ENCODE measurements at places on chromosomes 7 and 10.

DNA sequence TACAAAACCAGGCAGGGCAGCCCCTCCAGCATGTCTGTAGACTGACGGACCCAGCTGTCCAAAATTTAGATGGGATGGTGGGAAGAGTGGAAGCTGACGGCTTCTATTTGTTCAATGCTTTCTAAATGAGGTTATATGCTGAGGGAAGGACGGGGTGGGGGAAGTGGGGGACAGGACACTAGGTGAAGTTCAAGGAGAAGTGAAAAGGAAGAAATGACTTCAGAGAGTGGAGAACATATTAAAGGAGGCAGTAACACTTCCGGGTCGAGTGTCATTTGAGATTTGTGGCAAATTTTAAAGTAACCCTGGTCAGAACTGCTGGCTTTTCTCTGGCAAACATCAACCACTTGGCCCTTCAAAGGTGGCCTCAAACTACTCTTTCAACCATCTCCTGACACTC is 9.4 kb downstream of the PIP4K2A start:
- DNase-seq: no peak

- no peak for DNase-seq
Measured at GRCh38 chr7:124989911-124990310, 60.3 kb upstream of the POT1 start.

DNA sequence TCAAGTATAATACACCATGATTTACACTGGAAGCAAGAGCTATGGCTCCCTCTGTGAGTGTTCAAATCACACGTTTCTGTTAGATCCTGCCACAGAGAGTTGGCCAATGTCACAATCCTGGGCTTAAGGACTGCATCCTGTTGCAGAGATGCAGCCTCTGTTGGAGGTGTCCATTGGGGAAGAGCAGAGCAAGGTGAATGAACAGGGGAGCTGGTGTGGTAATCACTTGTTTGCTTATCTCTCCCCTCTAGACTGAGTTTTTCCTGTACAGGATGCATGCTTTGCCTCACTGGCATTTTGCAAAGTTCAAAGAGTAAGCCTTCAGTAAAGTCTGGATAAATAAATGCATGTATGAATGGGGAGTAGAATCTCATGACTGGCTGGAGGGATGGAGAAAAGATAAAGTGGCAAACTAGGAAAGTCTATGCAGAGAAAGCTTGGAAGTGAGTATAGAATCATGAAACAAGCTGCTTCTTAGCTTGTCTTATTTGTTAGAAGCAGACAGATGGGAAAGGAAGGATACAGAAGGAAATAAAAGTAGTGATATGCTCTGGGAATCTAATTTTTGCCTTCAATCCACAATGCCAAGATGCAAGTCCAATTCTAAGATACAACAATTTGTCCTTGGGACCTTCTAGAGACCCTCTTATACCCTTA is 605.9 kb downstream of the KCNMA1 start:
- DNase-seq: no peak

GRCh38 chr7:100588438-100588837 is 2.3 kb downstream of the FBXO24 start:
- no peak for DNase-seq

DNA sequence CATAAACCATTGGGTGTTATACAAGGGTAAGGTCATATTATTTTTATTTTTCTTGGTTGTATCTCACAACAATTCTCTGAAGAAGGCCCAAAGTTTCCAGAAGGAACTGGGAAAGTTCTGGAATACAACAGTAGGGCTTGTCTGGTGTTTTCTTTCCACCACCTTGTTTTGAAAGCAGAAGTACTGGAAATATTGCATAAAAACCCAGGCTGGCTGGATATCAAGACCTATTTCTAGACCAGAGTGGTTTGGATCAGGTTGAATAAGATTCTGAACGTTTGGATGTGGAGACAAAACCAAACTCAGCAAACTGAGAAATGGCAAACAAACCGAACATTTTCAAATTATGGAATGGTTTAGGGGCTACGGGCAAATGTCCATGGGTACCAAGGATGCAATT is 182.6 kb upstream of the FZD8 start:
- DNase-seq: no peak

DNA sequence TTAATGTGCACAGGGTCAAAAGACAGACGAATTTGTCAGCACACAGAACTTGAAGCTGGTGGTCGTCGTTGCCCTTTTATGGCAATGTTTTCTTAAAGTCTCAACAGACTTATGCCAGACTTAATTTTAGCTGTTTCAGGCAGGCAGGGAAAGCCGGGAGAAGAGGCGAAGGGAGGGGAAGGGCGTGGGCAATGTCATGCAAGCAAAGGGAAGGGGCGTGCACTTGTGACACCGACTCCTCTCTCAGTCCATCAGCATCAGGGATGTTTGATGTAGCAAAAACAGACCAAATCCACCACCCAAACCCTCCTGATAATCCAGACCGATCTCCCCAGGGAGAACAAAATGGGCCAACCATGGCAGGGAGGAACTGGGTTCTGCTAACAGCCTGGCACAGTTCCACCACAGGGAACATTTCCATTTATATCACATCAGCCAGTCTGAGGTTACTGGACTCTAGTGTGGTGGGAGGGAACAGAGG is 118.1 kb upstream of the RHEB start:
- no peak for DNase-seq

DNA sequence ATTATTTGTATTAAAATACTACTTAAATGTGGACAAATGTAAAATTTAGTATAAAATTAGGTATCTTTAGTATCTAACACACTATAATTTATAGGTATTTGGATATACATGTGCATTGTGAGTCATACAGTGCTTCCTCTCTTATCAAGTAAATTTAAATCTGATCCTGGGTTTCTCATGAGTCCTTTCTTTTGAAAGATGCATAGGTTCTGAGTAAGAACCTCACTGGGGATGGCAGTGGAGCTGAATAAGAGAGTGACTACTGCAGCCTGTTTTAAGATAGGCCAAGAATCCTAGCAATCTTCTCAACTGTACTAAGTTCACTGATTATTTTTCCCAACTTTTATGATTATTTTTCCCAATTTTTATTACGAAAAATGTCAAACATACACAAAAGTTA is 16.2 kb downstream of the CEP55 start:
- no peak for DNase-seq

GRCh38 chr10:10911471-10911921 is 106.2 kb upstream of the CELF2 start:
- DNase-seq: no peak

DNA sequence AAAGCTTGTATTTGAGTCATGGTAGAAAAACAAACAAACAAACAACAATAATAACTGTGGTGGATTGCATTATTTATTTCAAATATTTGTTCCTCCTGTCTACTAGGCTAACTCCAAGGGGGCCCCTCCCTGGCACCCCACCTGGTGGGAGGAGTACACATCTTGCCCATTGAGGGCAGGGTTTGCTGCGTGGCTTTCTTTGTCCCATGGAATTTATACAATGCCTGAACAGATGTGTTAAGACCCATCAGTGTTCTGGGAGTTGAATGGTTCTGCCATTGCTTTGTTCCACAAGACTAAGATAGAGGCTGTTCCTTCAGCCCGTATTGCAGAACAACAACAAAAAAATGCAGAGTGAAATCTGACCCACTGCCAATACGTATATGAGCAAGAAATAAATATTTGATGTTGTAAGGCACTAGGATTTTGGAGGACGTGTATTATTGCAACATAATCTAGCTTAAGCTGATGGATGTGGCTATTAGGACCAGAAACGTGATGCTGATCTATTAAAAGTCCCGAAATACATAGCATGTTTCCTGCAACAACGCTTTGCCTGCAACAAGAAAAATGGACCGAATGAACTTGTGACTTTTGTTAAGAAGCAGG is 119.1 kb upstream of the JCAD start:
- no peak for DNase-seq

GRCh38 chr10:94008526-94008925 is 14.8 kb downstream of the PLCE1 start:
- no peak for DNase-seq

DNA sequence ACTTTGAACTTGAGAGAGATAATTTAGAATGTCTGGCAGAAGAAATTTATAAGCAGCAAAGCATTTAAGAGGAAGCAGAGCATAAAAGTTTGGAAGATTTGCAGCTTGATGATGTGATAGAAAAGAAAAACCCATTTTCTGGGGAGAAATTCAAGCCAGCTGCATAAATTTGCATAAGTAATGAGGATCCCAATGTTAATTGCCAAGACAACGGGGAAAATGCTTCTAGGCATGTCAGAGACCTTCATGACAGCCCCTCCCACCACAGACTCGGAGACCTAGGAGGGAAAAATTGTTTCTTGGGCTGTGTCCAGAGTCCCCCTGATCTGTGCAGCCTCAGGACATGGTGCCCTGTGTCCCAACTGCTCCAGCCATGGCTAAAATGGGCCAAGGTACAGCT is 263.6 kb upstream of the POT1 start:
- DNase-seq: no peak

GRCh38 chr7:140155428-140155827 is 21.4 kb downstream of the KDM7A start:
- no peak for DNase-seq

Data from activated CD8-positive, alpha-beta memory T cell treated with anti-CD3 and anti-CD28 coated beads for 4 hours (primary cell).